ENCODE measurements at places on chromosomes 6 and 20.

- DNase-seq: no peak
Observed at GRCh38 chr6:73943930-73944652, 248.1 kb downstream of the CD109 start.

GRCh38 chr6:98532004-98532403 lies 302.4 kb upstream of the POU3F2 start:
- DNase-seq: no peak

- no peak for DNase-seq
Observed at GRCh38 chr6:112049026-112049799, 4.7 kb upstream of the CCN6 start.

- DNase-seq: peak; percentile 98
Observed at GRCh38 chr6:21587179-21587960, 6.2 kb upstream of the SOX4 start.

DNA sequence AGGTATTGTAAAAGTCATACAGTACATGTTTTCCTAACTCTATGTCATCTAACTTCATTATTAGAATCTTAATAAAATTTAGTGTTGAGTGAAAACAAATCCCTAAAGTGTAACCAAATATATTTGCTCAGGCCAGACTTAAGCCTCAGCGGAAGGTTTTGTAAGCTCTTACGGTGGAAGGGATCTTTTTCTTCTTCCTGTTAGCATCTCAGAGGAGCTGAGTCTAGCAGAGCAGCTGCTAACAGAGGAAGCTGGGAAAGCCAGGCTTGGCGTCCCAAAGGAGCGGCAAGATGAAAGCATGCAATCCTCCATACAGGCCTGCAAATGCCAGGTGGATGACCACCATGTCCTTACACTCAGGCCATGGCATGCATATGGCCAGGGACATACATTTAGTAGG lies 72.4 kb downstream of the ADTRP start:
- DNase-seq: no peak

GRCh38 chr6:24403501-24403824 lies 727 bp downstream of the MRS2 start:
- DNase-seq: no peak

- peak; percentile 40 for DNase-seq
Observed at GRCh38 chr6:35804996-35805736, at the start of gene LHFPL5. LHFPL5 (plus strand) TSS chr6:35805352; CDS start chr6:35805671, 319 bp downstream.

DNA sequence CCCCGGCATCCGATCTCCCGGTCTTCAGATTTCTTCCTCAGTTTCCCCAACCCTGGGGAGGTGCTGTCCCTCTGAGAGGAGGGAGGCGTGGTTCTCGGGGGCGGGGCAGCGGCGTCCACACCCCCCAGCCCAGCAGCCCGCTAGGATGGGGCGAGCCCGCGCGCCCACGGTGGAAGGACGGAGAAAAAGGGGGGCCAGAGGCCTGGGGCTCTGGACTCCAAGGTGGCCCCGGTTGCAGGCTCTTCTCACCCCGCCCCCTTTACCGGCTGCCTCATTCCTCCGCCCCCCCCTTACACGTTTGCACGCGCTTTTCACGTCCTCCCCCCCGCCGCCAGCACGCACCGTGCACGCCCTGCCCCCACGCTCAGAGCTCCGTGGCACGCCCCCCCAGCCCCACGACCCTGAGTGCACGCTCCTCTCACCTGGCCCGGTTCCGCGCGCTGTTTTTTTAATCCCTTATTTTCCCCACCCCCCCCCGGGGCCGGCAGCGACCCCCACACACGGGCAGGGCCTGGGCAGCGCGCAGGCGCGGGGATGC lies 402 bp downstream of the ZBTB12 start:
- no peak for DNase-seq

- DNase-seq: no peak
Observed at GRCh38 chr6:43735642-43736199, 34.3 kb upstream of the VEGFA start.

DNA sequence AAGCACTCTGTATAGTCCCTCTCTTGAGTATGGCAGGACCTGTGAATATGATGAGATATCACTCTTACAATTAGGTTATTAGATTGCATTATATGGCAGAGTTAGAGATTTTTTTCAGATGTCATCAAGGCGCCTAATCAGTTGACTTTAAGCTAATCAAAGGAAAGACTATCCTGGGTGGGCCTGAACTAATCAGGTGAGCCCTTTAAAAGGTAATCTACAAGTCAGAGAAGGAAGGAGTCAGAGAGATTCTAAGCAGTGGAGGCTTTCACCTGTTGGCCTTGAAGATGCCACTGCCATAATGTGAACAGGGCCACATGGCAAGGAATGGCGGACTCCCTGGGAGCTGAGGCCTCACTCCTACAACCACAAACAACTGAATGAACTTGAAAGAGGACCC lies 151.5 kb downstream of the BFSP1 start:
- no peak for DNase-seq

DNA sequence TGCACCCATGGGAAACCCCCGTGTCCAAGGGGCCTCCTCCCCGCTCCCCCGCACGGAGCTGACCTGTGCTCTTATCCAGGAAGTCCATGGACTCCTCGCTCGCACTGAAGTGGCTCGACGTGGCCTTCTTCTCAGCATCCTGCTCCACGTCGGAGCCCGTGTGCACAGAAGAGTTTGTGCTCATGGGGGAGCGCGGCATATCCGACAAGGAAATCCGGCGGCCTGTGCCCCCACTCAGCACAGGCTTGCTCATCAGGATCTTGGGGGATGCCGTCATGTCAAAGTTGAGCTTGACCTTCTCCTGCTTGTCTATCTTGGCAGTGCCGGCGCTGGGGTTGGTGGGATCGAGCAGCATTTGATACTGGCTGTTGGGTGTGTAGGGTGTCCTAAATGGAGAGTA lies 80.2 kb downstream of the ZMYND8 start:
- DNase-seq: no peak

GRCh38 chr6:106561686-106562405 lies 67.5 kb downstream of the RTN4IP1 start:
- no peak for DNase-seq

GRCh38 chr20:12896180-12896579 lies 112.6 kb upstream of the SPTLC3 start:
- no peak for DNase-seq

DNA sequence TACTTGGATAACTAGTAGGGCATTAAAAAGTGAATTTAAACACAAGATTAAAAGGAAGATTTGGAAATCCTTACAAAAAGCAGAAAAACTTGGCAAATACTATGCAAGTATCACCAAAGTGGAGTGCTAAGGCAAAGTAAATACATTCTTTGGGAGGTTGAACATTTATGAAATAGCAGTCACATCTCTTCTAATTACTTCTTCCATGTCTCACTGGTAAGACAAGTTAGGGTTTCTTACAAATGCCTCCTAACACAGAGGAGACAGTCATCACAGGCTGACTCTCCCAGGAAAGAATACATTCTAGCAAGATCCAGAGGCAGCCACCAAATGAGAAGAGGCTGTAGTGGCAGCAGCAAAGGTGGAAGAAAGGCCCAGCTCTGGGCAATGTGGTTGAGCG lies 298.2 kb downstream of the BTBD9 start:
- DNase-seq: no peak

- DNase-seq: no peak
Observed at GRCh38 chr20:54995553-54995952, 520.2 kb downstream of the DOK5 start.

DNA sequence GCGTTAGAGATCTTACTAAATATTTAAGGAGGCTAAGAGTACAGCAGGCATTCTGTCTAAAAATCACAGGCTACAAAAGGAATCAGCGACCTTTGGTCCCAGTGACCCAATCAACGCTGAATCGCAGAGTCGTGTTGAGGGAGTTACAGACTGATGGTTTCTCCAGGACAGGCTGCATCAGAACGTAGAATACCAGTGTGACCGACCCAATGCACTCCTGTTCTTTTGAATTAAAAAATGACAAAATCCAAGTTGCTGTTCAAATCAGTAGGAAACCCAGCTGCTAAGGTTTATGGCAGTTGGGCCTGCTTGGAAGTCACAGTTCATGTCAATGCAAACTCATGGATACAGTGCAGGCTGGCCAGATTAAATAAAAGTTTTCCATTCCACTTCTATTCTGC lies 155.8 kb upstream of the AFDN start:
- no peak for DNase-seq

- no peak for DNase-seq
Observed at GRCh38 chr20:64041781-64042053, 5.7 kb downstream of the C20orf204 start.

GRCh38 chr6:71205336-71205956 lies 83.2 kb upstream of the OGFRL1 start:
- no peak for DNase-seq

- no peak for DNase-seq
Observed at GRCh38 chr6:121858310-121858709, 422.9 kb downstream of the GJA1 start.

- no peak for DNase-seq
Observed at GRCh38 chr6:14593286-14593685, 475.7 kb downstream of the CD83 start.

DNA sequence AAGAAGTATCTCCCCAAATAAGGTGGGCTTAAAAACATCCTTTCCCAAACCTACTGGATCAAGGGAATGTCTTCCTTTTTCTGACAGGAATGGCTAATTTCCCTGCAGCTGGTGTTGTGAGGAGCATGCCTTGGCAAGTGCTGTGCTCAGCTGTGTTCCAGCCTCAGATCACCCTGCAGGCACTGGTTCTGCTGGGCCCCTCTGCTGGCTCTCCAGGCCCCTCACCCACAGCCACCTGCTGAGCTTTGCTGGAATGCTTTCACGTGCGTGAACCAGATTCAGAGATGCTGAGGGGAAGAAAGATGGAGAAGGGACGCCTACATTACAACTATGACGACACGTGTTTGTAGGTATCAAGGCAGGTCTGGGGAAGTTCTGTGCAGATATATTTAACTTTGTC lies 71.3 kb upstream of the FOXC1 start:
- no peak for DNase-seq

- peak; percentile 39 for DNase-seq
Observed at GRCh38 chr6:40997234-40997957, 41.6 kb downstream of the UNC5CL start.

DNA sequence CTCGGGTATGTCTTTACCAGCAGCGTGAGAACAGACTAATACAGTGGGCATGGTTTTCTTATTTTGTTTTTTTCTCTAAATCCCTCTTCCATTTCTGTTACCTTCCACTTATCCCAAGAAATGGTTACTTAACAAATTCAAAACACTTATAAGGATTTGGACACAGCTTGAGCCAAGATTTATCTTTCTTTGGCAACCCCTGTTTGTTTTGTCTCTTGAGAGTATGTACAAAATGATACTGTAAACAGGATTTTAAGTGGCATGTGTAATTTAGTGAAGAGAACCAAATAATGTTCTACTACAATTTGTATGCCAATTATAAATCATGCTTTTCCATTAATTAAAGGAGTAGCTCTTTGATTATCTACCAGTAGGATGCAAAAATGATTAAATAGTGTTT lies 51.4 kb downstream of the PPP1R14C start:
- DNase-seq: peak; percentile 47

DNA sequence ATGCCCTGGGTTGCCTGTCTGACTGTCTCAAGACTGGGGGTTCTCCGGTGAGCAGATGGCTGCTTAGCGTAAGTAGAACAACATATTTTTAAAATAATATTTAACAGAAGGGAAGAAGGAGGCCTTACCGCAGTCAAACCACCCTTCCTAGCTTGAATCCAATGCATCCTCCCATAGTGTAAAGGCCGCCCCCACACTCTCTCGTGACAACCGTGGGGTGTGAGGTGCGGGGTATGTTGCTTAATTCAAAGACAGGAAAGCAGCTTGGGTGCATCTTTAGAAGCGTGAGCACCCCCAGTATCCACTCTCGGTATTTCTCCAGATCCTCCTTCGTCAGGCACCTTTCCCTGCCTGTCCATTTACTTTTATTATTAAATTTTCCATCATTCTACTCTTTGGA lies 501.2 kb upstream of the CDH4 start:
- no peak for DNase-seq

DNA sequence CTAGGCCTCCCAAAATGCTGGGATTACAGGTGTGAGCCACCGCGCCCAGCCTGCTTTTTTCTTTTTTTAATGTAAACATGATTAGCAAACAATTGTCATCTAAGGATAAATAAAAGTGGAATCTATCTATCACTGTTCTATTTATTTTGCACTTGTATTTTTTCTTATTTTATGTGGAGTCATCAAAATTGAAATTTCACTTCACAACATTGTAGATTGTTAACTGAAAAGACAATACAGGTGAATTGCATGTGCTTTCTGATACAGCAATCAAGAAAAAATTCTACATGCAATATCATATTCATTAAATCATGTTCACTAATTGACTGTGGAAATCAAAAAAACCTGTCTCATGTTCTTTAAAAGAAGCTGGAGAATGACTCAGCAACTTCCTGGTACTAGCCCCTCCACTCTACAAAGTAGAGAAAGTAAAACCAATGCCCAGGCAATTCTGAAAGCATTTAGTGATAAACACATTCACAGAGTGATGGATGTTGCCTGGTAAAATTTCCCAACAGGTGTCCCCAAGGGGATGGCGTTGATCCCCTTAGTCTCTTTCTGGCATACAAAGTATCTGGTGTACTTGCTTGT lies 10.7 kb upstream of the RFX6 start:
- no peak for DNase-seq

DNA sequence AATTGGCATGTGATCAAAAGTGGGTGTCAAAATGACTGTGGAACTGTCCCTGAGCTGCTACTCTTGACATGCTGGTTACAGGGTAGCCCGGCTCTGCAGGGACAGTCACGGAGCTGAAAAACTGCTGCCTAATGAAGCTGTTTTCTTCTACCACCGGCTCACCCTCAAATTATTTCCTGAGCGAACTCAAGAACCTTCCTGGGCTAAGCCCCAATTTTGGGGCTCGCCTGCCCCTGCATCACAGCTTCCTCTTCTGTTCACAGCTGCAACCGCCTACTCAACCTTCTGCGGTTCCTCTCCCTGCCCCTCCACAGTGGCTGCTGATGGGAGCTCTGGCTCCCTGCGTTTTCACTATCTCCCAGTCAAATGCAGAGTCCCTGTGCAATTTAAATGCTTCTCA lies 110.8 kb upstream of the MLN start:
- DNase-seq: no peak

GRCh38 chr6:139941826-139942225 lies 567.4 kb upstream of the CITED2 start:
- DNase-seq: no peak

DNA sequence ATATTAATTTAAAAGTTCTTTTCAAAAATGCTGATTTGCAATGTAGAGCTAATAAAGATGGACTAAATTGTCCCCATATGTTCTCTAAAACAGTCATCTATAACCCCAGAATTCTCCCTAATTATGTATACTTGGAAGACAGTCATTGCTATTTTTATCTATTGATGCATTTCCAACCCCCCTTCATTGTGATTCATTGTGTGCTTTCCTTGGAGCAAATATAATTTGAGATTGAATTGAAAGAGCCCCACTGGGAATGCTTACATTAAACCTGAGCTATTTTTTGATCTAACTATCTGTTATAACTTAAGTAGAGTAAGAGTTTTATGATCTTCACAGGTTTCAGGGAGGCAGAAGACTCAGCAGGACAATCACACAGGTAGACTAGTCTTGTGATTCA lies 73.7 kb upstream of the PTCHD4 start:
- no peak for DNase-seq
